Lung microvascular endothelial cell (primary cell): ENCODE measurements at places on chromosomes 13 and 19. TPM values are rescaled to one million over a fixed set of nuclear protein-coding genes. Genes with fewer than 3 reads are reported as not detected.

The COX7A1 gene
- total RNA-seq: 88.5 and 153 TPM in 2 replicates

The DAND5 gene
- under 0.01 and 0.22 TPM in 2 replicates for total RNA-seq

The REX1BD gene
- total RNA-seq: 43.3 and 53.8 TPM in 2 replicates

The ATP12A gene
- not detected in 2 replicates for total RNA-seq

The RYR1 gene
- not detected in 2 replicates for total RNA-seq

The ZNF471 gene
- total RNA-seq: 0.65 and 1.6 TPM in 2 replicates

The CCDC70 gene
- total RNA-seq: not detected in 2 replicates

The ATXN8OS gene
- not detected in 2 replicates for total RNA-seq

The KLK7 gene
- not detected in 2 replicates for total RNA-seq

The PRR12 gene
- 1.1 and 2.0 TPM in 2 replicates for total RNA-seq

The CFAP97D2 gene
- not detected in 2 replicates for total RNA-seq

The PSG1 gene
- total RNA-seq: 0.22 TPM in 1 of 2 replicates, not detected in the other

The ZNF625 gene
- 7.4 and 11.7 TPM in 2 replicates for total RNA-seq

The MAMSTR gene
- total RNA-seq: under 0.01 and 0.22 TPM in 2 replicates

The C5AR1 gene
- not detected in 2 replicates for total RNA-seq

The LILRB2 gene
- not detected in 2 replicates for total RNA-seq

The TMC4 gene
- total RNA-seq: 0.22 TPM in 1 of 2 replicates, not detected in the other

The FXYD1 gene
- not detected in 2 replicates for total RNA-seq

The PSG5 gene
- total RNA-seq: not detected in 2 replicates

The LIN7B gene
- total RNA-seq: 1.6 and 2.2 TPM in 2 replicates

The ZNF763 gene
- total RNA-seq: 0.65 and 0.79 TPM in 2 replicates

The CPB2 gene
- total RNA-seq: not detected in 2 replicates

The HPN gene
- total RNA-seq: under 0.01 TPM in 2 replicates
